Stimulated activated CD8-positive, alpha-beta memory T cell treated with anti-CD3 and anti-CD28 coated beads, Interleukin-7, amount 100 ng/mL, for 4 hours (primary cell): ENCODE measurements at places on chromosomes 5 and 9.
A peak's percentile ranks its signal among the peaks of the same experiment; 100 is the strongest.

- DNase-seq: no peak
These were observed 15.1 kb downstream of the REXO4 start for GRCh38 chr9:133402689-133403088.

- no peak for DNase-seq
These were observed 20.5 kb downstream of the ADRA1B start for GRCh38 chr5:159936686-159937329.

GRCh38 chr9:18610956-18611355 lies 137.0 kb downstream of the ADAMTSL1 start:
- DNase-seq: no peak

DNA sequence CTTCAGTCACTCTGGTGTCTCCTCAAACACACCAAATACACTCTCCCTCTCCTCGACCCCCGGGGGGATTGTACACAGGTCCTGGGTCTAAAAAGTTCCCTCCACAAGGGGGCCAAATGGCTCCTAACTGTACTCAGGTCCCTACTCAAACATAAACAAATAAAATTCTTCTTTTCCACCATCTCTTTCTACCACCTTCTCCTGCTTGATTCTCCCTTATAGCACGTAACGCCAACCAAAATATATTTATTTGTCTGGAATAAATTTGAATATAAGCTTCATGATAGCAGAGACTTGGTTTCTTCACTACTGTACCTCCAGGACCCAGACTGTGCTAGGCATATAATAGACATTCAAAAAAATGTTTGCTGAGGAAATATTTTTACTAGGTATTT lies 21.4 kb downstream of the ZNF608 start:
- DNase-seq: no peak

DNA sequence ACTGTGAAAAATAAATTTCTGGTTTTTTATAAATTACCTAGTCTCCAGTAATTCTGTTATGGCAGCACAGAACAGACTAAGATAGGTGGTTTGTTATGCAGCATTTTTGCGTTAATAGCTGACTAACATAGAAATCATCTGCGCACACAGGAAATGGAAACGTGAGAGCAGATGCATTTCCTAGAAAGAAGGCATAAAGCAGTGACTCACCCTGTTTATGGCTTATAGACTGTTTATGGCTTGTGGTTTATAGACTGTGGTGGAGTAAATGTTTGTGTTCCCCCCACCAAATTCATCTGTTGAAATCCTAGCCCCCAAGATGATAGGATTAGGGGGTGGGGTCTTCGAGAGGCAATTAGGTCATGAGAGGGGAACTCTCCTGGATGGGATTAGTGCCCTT lies 18.3 kb upstream of the OSMR start:
- no peak for DNase-seq

DNA sequence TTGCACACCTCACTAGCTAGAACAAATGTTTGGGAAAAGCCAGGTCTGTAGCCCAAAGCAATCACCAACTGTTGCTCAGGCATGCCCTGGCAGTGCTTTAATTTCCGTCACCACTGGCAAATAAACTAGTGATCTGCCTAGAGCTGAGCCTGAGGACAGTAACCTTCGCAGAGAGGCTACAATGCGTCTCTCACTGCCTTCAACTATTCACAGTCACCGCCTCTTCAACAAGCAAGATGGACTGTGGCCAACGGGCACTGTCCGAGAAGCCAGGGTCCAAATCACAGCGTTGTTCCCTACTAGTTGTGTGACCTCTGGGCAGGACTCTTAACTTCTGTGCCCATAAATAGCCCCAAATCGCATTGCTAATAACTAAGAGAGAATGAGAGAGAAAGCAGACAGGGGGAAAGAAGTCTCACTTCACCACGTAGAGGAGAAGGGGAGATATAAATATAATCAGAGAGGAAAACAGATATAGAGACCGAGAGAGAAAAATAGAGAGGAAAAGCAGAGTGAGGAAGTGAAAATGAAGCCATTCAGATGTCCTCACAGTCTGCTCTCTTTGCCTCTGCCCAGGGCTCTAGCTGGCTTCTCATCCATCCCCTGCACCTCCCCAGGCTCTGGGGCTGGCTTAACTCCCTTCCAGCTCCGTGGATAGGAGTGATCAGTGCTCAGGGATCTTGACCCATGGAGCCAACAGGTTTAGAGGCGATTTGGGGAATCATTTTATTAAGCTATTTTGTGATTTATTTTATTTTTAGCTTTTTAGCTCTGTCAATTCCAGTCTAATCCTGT lies 157.9 kb downstream of the ZDHHC21 start:
- no peak for DNase-seq

GRCh38 chr9:135524130-135524861 lies 3.1 kb downstream of the LCN1 start:
- no peak for DNase-seq

- DNase-seq: peak; percentile 12
These were observed 207.9 kb downstream of the C9orf50 start for GRCh38 chr9:129412814-129413536.

DNA sequence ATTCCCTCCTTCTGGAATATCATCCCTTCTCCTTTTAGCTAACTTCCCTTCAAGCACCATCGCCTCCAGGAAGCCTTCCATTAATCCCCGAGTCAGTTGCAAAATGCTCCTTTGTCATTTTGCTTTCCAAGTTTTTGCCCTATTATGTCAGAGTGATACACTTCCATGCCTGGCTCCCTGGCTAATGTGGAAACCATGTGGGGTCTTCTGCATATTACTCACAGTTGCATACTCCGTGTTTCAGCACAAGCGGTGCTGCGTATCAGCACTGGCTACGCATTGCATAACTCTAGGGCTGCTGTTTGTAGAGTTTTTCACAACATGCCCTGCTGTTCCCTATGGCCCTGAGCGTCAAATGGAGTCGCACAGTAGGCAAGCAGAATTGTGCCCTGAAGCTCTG lies 1.9 kb downstream of the TEX53 start:
- no peak for DNase-seq

GRCh38 chr9:99057665-99058625 lies 47.0 kb upstream of the TGFBR1 start:
- peak; percentile 69 for DNase-seq

DNA sequence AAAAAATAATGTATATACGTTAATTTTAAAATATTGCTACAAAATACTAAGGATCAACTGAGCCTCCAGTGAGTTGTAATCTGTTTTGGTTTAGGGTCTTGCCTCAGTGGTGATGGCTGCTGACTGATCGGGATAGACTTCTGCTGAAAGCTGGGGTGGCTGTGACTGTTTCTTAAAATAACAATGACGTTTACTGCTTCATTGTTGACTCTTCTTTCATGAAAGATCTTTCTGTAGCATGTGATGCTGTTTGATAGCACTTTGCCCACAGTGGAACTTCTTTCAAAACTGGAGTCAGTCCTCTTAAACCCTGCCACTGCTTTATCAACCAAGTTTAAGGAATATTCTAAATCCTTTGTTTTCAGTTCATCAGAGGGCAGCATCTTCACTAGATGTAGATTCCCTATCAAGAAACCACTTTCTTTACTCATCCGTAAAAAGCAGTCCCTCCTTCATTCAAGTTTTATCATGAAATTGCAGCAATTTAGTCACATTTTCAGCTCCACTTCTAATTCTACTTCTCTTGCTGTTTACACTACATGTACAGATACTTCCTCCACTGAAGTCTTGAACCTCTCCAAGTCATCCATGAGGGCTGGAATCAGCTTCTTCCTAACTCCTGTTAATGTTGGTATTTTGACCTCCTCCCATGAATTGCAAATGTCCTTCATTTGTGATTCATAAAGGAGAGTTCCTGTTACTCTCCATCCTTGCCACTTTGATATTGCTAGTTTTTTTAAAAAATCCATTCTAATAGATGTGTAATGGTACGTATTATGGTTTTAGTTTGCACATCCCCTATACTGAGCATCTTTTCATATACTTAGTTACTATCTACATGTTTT lies 41.5 kb upstream of the PTPDC1 start:
- no peak for DNase-seq

DNA sequence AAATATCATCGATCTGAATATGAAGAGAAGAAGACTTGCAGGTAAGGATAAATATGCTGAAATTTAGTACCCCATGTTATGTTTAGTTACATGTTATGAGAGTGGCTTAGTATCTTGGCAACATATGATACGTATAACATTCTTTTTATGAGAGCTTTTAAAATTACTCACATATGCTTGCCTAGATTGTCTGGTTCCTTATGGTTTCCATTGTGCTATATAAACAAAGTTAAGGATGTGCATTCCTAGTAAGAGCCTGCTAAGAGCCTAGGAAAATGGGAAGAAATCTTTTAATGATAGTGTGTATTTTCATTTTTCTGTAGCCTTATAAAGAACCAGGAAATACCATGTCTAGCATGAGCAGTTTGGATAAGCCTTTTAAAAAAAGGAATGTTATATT lies 112.0 kb upstream of the KCNN2 start:
- no peak for DNase-seq

DNA sequence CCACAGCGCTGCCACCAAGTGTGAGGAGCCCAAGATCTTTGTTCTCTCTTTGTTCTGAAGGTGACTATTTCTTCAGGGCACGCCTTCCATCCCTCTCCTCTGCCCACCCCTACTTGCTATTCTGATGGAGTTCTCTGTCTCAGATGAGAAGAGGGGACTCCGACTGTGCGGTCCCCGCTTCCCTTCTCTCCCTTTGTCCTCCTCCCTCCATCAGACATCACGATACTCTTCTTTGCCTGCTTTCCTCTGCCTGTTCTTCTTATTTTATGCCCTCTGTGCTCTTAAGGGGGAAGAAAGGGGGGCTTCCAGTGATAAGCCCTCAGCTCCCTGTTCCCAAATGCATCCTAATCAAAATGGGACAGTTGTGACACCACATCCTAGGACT lies 307.8 kb downstream of the RAB3C start:
- no peak for DNase-seq

DNA sequence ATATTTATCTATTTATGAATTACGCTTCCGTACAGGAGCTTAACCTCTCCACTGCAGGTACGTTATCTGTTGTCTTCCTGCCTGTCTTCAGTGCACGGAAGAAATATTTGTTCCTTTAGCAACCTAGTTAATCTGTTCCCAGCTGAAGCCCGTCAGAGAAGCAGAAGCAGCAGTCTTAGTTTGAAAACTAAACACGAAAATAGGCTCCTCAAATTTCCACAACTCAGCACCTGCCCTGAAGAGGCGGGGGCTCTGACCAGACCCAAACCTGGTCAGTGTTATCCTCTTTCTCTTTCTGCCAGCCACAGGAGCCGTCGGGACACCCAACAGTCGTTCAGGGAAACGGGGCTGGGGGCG lies 462 bp downstream of the NUDCD2 start:
- DNase-seq: no peak
